ENCODE measurements at places on chromosomes 16 and 17. TPM values are rescaled to one million over a fixed set of nuclear protein-coding genes. Genes with fewer than 3 reads are reported as not detected.

DNA sequence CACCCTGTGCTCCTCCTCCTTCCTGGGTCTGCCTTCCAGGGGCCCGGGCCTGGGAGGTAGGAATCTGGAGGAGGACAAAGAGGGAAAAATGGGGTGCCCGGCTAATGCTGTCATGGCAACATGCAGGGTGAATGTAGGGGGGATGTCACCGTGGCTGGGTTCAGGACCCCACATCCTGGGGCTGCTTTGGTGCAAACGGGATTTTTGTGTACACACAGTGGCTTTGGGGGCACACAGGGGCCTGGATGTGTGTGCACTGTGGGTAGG lies 37.0 kb upstream of the CDC42EP4 start:
- DNase-seq: no peak

DNA sequence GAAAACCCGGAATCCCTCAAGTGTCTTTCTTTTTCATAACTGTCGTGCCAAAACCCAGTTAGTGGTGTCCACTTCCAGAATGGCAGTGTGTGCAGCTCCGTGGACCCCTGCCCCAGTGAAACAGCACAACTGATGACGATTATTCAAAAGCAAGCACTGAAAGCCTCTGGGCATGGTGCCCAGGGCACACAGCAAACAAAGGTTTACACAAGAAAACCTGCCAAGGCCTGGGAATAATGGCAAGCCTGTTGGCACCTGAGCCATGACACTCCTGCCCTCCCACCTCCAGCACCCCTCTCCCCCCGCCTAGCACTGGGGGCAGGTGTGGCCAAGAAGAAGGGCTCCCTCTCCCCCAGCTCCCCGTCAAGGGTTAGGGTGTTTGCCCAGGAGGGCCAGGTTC lies 2.8 kb downstream of the PKMYT1 start:
- DNase-seq: no peak

DNA sequence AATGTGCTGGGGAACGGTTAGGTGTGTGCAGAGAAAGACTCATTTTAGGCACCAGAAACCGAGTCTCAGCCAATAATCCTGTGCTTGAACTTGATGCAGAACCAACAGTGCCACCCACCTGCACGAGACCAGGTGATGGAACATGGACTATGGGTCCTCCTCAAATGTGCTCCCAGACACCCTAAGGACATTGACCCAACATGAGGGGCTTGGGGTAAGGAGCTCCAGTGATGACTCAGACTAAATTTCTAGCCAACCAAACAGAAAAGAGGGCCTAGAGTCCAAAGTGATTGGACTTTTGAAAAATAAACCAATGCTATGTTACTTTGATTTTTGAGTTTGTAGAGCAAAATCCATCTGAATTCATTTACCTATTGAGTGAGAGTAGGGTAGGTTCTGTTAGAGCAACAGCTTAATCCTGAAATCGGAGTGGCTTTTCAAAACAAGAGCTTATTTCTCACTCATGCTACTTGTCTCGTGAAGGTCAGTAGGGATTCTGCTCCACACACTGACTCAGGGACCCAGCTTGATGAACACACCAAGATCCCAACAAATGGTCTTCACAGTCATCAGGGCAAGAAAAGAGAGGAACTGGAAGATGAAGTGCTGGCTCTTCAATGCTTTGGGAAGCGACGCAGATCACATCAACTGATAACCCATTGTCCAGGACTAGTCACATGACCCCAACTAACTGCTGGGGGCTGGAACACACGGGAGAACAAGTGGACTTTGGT lies 21.8 kb downstream of the FAM20A start:
- no peak for DNase-seq

DNA sequence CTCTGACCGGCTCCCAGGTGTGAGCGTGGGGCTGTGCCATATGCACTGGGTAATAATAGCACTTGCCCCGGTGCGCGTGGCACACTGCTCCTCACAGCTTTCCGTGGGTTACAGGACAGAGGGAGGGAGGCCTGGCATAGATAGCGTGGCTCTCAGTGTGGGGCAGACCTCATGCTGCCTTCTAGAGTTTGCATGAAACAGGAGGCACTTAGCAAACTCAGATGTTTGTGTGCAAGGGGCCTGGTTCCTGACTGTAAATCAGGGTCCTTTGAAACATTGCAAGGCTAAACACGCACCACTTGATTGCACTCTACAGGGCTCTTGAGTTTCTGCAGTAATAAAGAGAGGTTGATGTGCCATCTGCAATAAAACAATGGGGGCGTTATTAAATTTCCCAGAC lies 101.7 kb downstream of the RPTOR start:
- DNase-seq: no peak

- no peak for DNase-seq
Observed at GRCh38 chr16:586047-586644, 3.7 kb upstream of the RAB40C start.

- no peak for DNase-seq
Observed at GRCh38 chr17:64001091-64001579, 3.0 kb downstream of the PRR29 start.

DNA sequence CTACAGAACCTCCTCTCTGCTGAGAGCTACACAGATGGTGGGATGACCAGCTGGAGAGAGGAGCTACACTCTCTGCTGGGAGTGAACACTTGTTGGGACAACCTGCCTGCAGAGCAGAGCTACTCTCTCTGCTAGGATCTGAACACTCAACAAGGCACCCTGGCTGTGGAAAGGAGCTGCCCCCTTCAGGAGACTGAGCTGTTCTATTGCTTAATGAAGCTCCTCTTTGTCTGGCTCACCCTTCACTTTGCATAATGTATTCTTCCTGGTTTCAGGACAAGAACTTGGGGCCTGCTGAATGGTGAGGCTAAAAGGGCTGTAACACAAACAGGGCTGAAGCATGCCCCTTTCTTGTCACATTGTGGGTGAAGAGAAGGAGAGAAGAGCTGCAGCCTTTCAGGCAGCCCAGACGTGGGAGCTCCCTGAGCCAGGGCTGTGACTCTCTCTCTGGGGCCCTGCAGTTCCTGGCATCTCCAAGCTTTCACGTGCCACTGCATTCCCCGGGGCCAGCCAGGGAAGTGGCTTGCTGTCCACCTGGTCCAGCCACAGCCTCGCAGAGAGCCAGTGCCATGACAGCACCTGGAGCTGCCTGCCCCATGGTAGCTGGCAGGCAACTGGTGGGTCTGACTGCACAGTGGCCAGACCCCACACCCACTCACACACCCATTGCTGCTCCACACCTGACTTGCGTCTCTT lies 272.8 kb upstream of the KCNJ16 start:
- no peak for DNase-seq

DNA sequence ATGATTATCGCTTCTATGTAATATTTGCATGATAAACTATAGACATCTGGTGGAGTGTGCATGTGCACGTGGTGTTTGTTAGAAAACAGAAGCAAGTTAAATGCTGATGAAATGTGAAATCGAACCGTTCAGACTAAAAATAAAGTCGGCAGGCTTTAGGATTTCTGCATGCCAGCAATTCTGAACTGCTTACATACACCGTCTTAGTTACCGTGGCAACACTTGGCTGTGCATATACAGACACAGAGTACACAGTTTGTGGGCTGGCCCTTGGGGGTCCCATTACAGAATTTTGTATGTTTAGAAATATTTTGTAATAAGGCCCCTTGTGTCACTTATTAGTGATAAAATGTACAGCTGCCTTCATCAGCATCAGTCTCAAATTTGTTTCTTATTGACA lies 605.5 kb downstream of the RBFOX1 start:
- no peak for DNase-seq

- DNase-seq: no peak
Observed at GRCh38 chr16:50530277-50531236, 17.6 kb upstream of the NKD1 start.

GRCh38 chr16:15715221-15715620 lies 65.2 kb downstream of the NDE1 start:
- DNase-seq: no peak

- no peak for DNase-seq
Observed at GRCh38 chr16:9650284-9650683, 531.9 kb downstream of the GRIN2A start.

- DNase-seq: peak; percentile 43
Observed at GRCh38 chr17:81869221-81870130, 1.7 kb downstream of the ARHGDIA start.

DNA sequence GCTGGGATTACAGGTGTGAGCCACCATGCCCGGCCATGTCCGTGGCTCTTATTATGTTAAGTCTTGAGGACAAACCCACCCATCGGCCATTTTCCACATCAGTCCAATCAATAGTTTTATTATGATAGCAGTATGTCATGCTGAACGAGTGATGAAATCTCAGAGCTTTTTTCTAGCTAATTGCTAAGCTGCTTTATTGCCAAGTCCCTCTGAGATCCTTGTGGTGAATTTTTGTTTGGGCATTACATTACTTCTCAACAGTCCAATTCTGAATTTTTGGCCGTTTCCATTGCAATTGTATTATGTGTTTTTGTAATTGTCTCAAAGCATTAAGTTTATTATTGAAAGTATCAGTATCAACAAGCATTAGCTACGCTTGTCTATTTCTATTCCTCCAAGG lies 10.9 kb downstream of the RNF112 start:
- no peak for DNase-seq

GRCh38 chr16:9844361-9844760 lies 337.9 kb downstream of the GRIN2A start:
- DNase-seq: no peak

- DNase-seq: no peak
Observed at GRCh38 chr16:3487521-3488410, 7.5 kb downstream of the C16orf90 start.

- no peak for DNase-seq
Observed at GRCh38 chr16:58654560-58655214, 25.1 kb upstream of the CNOT1 start.

- DNase-seq: peak; percentile 99
Observed at GRCh38 chr17:81164371-81165245, 699 bp upstream of the PVALEF start.

DNA sequence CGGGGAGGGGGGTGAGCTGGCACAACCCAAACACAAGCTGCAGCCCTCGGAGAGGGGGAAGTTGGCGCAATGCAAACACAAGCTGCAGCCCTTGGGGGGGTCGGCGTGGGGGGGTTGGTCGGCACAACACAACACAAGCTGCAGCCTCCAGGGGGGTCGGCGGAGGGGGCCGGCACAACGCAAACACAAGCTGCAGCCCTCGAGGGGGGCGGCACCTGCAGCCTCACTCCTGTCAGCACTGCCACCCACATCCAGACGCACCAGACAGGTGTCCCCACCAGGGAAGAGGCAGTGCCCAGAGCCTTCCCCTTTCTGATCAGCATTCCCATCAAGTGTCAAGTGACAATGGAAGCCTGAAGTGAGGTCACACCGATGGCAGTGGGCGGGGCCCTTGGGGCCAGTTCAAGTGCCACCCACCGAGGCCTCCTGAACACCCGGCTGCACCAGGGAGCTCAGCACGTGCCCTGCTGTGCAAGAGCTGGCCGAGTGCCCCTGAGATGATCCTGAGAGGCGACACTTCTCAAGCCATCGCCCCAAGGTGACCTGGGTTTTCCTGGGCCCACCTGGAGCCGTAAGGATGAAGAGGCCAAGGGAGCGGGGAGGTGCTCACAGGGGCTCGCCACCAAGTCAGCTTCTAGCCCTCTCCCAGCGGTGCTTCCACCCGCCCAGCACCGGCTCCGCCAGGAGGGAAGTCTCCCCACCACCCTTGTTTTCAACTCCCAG lies 59.3 kb downstream of the KLHDC4 start:
- peak; percentile 52 for DNase-seq

- DNase-seq: peak; percentile 82
Observed at GRCh38 chr17:79991924-79992648, 43.6 kb downstream of the TBC1D16 start.

DNA sequence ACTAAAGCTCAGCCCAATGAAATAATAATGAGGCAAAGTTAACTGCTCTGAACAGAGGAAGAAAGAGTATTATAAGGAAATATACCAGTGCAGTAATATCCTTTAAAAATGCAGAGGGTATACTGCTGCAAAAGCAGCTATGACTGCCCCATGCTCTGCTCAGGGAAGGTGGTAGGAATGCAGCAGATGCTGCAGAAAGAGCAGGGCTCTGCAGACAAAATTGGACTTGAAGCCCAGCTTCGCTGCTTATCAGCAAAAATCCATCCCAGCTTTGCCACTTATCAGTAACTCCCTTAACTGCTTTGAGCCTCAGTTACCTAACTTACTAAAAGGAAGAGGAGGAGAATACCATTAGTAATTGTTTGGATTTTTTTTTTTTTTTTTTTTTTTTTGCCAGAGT lies 533.8 kb upstream of the CDH5 start:
- no peak for DNase-seq

- peak; percentile 69 for DNase-seq
Observed at GRCh38 chr16:57628008-57628781, at the start of gene ADGRG1. Gene ADGRG1, plus strand, starts transcription at chr16:57628630. Its CDS starts 21,658 bp downstream, at chr16:57650288.

- DNase-seq: no peak
Observed at GRCh38 chr16:505479-506245, 21.9 kb upstream of the CAPN15 start.

- DNase-seq: no peak
Observed at GRCh38 chr16:3934491-3935181, 54.1 kb upstream of the CREBBP start.

DNA sequence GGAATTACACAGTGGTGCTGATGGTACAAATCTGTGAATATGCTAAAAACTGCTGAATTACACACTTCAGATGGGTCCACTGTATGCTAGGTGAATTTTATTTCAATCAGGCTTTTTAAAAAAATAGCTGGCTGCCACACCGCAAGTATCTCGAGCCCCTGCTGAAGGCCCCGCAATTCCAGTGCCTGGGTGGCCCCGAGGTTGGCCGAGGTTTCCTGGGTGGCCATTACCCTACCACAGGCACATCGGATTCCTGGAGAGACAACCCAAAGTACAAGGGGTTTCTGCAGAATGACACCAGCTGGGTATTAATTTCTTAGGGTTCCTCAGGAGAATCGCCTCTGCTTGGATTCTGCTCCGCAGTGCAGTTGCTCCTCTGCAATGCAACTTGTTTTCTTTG lies 127.8 kb downstream of the C16orf95 start:
- no peak for DNase-seq

Gene NOTUM
- total RNA-seq: 1.8 TPM

Gene MYH8
- total RNA-seq: 0.18 TPM

Gene PRSS8
- total RNA-seq: not detected

Gene ADGRG1
- 0.53 TPM for total RNA-seq

Gene CACNG3
- total RNA-seq: 0.02 TPM

Gene CACNA1H
- total RNA-seq: 1.4 TPM

Gene TEX14
- total RNA-seq: 3.4 TPM

Measured in SJCRH30 (cell line).